Thoracic aorta (tissue), 2 donors: ENCODE measurements at places on chromosomes 7 and 10. TPM values are rescaled to one million over a fixed set of nuclear protein-coding genes. Genes with fewer than 3 reads are reported as not detected.

- DNase-seq = no peak
Observed at GRCh38 chr7:149870274-149870673, 3.5 kb upstream of the ATP6V0E2 start.

Gene FAM25A
- total RNA-seq = not detected

DNA sequence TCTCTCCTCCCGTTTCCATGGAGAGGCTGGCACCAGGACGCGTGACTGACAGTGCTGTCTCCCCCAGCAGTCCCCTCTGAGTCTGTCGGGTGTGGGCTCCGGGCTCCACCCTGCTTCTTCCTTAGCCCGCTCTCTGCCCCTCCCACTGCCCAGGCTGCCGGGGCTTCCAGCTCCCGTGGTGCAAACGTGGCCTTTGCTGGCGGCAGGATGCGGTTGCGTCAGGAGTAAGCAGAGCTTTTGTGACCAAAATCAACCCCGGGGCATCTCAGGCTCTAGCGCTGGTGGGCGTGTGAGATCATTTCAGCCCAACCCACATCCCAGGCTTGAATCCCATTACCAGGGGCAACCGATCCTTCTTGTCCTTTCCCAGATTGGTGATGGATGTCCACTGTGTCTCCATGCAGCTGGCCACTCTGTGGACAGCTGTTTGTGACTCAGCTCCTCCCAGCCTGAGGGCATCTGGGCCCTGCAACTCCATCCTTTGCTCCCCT lies 28.2 kb downstream of the PTPRE start:
- DNase-seq = no peak

Gene ASB13
- 15.8 TPM for total RNA-seq

DNA sequence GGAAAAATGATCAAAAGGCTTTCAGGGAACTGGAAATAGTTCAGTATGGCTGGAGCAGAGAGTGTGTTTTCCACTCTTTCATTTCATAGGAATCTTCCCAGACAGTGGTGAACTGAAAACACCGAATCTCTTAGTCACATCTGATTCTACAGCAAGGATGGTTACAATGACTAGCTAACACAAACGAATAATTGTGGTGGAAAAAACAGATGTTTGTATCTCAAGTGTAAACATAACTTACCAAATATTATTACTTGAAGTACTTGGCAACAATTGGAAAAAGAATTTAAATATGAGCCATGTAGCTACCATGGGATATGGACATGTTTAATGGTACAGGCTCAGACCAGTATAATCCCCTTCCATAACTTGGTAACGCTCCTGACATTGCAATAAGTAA lies 21.1 kb upstream of the BPGM start:
- no peak for DNase-seq

Gene PBLD
- 8.0 TPM for total RNA-seq

DNA sequence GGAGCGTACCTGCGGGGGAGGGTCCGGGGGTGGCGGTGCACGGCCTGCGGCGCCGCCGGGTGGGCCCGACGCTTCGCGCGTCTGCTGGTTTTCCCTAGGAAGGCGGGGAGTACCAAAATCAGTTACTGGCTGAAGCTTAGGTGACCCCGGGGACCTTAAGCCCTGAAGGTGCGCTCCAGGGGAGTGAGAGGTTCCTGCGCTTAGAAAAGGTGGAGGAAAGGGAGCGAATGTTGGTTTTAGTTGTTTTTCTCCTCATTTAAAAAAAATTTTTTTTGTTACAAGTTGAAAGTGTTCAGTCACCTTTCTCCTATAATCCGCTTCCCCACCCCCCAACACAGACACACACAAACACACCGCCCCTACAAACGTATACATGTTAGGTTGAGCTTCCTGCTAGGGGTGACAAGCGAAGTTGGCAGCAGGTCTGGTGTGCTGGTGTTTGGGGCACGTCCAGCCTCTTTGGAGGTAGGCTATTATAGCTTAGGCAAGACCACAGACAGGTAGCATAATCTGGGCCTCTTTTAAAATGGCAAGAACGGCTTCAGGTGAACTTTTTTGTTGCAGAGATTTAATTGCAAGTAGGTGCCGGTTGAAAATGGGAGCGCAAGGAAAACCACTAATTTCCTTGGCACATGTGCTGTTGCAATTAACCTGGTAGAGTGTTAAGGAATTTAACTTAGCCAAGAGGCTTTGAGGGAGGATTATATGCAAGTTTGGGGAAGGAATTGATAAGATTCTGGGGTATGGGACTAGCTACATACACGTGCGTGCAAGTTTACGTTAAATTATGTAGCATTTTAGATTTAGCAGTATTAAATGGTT lies 945 bp downstream of the ADD3 start:
- no peak for DNase-seq

- no peak for DNase-seq
Observed at GRCh38 chr10:130744631-130745030, 566.9 kb downstream of the TCERG1L start.

Gene PON3
- total RNA-seq = not detected

DNA sequence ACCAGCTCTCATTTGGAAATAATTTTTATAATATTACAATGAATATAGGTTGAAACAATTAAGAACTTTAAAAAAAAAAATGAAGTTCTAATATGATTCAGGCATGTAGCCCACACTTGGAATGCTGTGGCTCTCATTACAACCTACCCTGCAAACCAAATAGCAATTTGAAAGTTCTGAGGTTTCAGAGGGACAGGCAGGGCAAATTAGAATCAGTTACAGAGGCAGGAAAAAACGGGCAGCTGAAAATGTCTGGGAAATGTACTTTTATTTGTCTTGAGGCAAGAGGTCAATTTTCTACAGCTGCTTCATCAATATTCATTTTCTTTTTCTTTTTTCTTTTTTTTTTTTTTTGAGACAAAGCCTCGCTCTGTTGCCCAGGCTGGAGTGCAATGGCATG lies 95.3 kb downstream of the PIP4K2A start:
- DNase-seq = no peak

DNA sequence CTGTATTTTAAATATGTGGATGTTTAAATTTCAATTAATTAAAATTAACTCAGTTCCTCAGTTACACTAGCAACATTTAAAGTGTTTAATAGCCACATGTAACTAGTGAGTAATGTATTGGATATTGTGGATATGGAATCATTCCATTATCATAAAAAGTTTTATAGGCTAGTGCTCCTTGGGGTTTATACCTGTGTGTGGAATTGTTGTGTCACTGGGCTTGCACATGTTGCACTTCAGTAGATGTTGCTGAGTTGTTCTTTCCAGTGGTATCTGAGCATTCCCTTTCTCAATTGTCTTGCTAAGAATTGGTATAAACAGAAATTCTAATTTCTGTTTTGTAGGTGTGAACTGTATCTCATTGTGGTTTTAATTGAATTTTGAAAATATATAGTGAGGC lies 113.0 kb downstream of the ADK start:
- no peak for DNase-seq

Gene OR6B1
- total RNA-seq = not detected

DNA sequence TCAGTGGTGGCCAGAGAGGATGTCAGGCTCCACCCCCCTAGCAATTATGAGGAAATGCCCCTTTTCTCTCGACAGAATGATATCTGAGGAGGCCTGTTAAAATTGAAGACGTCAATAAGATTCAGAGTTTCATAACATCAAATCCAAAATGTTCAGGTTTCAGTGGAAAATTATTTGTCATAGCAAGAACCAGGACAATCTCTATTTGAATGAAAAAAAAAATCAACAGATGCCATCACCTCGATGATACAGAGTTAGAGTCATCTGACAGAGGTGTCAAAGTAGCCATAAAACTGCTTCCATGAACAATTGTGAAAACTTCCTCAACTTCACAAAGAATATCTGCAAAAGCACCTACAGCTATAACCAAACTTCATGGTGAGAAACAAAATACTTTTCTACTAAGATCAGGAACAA lies 7.7 kb downstream of the TMEM273 start:
- DNase-seq = no peak

- DNase-seq = no peak
Observed at GRCh38 chr10:94003488-94003887, 9.8 kb downstream of the PLCE1 start.

Gene ZNF804B
- total RNA-seq = not detected

- DNase-seq = no peak
Observed at GRCh38 chr7:107469929-107470328, at the start of gene GPR22. GPR22 (plus strand) TSS chr7:107470057; CDS start chr7:107474061, 4,004 bp downstream.

GRCh38 chr10:13139676-13140075 lies 21.7 kb upstream of the MCM10 start:
- no peak for DNase-seq

Gene TFEC
- total RNA-seq = 8.5 TPM

DNA sequence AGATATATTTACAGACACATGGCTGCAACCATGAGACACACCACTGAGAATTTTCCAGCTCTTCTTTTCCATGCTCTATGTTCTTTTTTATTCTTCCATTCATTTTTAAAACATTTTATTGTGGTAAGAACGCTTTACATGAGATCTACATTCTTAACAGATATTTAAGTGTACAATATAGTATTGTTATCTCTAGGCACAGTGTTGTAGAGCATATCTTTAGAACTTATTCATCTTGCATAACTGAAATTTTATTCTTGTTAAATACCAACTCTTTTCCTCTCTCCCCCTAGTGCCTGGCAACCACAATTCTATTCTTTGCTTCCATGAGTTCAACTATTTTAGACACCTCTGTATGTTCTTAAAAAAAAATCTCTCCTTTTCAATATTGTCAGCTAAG lies 67.1 kb upstream of the HABP2 start:
- DNase-seq = no peak

GRCh38 chr7:92909686-92910475 lies 73.5 kb upstream of the CDK6 start:
- DNase-seq = no peak
